ENCODE measurements at places on chromosomes 1 and 21. TPM values are rescaled to one million over a fixed set of nuclear protein-coding genes. Genes with fewer than 3 reads are reported as not detected.
A peak's percentile ranks its signal among the peaks of the same experiment; 100 is the strongest.

Gene SPRR1A
- total RNA-seq, result not detected

- DNase-seq, result peak; percentile 42
These were observed 9.4 kb downstream of the COL6A1 start for GRCh38 chr21:45990741-45991605.

GRCh38 chr1:157992031-157992832 lies 1.2 kb upstream of the KIRREL1 start:
- peak; percentile 61 for DNase-seq

GRCh38 chr1:214233856-214234634 lies 46.9 kb upstream of the SMYD2 start:
- DNase-seq, result no peak
